Ovary (tissue), 10 donors: ENCODE measurements at places on chromosomes 5 and 9. TPM values are rescaled to one million over a fixed set of nuclear protein-coding genes. Genes with fewer than 3 reads are reported as not detected.

DNA sequence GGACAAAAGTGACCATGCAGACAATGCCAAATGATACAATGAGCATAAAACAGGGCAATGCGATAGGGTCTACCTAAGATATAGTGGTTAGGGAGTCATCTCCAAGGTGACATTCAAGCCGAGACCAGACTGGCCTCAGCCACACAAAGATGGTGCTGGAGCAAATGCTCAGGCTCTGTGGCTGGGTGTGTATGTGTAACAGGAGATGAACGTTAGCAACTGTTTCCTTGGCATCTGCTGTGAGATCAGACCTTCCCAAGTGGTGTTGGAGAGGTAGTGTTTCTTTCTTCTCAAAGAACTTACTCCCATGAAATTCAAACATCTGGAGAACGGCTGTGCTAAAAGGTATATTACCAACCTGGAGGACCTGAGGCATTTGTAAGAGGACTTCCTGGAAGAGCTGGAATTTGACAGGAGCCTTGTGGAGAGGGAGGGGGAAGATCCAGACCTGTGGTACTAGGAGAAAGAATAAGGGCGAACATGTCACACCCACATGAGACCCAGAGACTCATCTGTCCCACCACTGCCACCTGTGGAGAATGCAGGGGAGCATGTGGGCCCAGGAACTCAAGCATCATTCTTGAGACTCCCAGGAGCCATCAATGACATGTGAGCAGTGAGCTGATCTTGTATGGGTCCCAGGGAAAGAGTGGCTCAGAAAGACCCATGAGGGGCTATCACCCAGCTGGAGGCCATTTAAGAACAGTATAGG lies 21.4 kb upstream of the ANXA6 start:
- no peak overlapping the region for H3K27ac ChIP-seq
- DNase-seq, result no peak
- no peaks in the 10 kb centered on the region for H3K36me3 ChIP-seq

- H3K36me3 ChIP-seq, result no peaks in the 10 kb centered on the region
- H3K27ac ChIP-seq, result no peak overlapping the region
- DNase-seq, result no peak
- peaks cover 3% of the 10 kb centered on the region for H3K4me1 ChIP-seq
These were observed 42.9 kb upstream of the FAM120AOS start for GRCh38 chr9:93496285-93496684.

- no peak overlapping the region for H3K4me3 ChIP-seq
- DNase-seq, result no peak
These were observed 19.7 kb downstream of the FNBP1 start for GRCh38 chr9:130023144-130023787.

GRCh38 chr9:93951655-93952118 lies 3.5 kb downstream of the BARX1 start:
- no peaks in the 10 kb centered on the region for H3K36me3 ChIP-seq
- H3K4me1 ChIP-seq, result peaks cover 8% of the 10 kb centered on the region
- DNase-seq, result no peak
- peaks cover 11% of the 10 kb centered on the region for H3K27me3 ChIP-seq

- H3K4me1 ChIP-seq, result peaks cover 13% of the 10 kb centered on the region
- no peak overlapping the region for H3K4me3 ChIP-seq
- H3K36me3 ChIP-seq, result no peaks in the 10 kb centered on the region
- no peak overlapping the region for H3K27ac ChIP-seq
These were observed 27.5 kb downstream of the DYNC2I2 start for GRCh38 chr9:128629136-128629535.

GRCh38 chr9:93114169-93114983 lies 18.4 kb downstream of the CARD19 start:
- DNase-seq, result peak; percentile 21
- no peak overlapping the region for H3K4me3 ChIP-seq
- no peaks in the 10 kb centered on the region for H3K27me3 ChIP-seq
- H3K4me1 ChIP-seq, result peaks cover 8% of the 10 kb centered on the region

DNA sequence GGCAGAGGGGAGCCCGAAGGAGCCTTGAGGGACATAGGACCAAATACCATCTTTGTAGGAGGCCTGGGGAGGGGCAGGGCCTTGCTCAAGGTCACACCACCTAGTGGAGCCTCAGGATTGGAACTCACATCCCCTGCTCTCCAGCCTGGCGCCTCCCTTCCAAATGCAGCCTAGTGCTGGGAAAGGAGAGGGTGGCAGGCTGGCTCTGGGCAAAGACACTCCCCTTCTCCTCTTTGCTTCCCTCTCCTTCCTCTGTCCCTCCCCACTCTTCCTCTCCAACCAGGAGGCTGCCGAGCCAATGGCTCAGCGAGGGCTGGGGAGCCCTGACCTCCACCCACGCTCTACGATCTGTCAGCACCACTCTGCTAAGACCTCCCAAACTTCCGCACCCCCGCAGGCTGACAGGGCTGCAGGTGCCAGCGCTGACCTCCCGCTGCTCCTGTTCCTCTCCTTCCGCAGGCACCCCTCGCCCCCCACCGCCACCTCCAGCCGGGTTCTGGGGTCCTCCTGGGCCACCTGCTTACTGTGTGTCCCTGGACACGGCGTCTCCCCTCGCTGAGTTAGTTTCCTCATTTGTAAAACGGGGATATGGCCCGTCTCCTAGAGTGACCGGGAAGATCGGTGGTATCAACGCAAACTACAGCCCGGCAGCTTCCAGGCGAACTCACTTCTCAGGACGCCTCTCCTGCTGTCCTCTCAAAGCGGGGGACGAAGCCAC lies 52.9 kb downstream of the C9orf50 start:
- no peaks in the 10 kb centered on the region for H3K36me3 ChIP-seq
- H3K4me3 ChIP-seq, result peak overlapping the region; percentile 47
- H3K27ac ChIP-seq, result peak overlapping the region; percentile 67
- peak; percentile 62 for DNase-seq
- peaks cover 18% of the 10 kb centered on the region for H3K4me1 ChIP-seq

GRCh38 chr9:89701221-89701798 lies 96.5 kb downstream of the GADD45G start:
- H3K36me3 ChIP-seq, result no peaks in the 10 kb centered on the region
- no peaks in the 10 kb centered on the region for H3K27me3 ChIP-seq
- H3K4me1 ChIP-seq, result no peaks in the 10 kb centered on the region

- H3K4me1 ChIP-seq, result peaks cover 5% of the 10 kb centered on the region
- H3K27me3 ChIP-seq, result no peaks in the 10 kb centered on the region
- H3K36me3 ChIP-seq, result no peaks in the 10 kb centered on the region
These were observed 27.1 kb upstream of the LPAR1 start for GRCh38 chr9:111065414-111065813.

GRCh38 chr5:177124486-177124991 lies 9.0 kb upstream of the NSD1 start:
- no peak for DNase-seq
- H3K4me1 ChIP-seq, result no peaks in the 10 kb centered on the region
- no peaks in the 10 kb centered on the region for H3K36me3 ChIP-seq
- no peak overlapping the region for H3K4me3 ChIP-seq
- H3K27ac ChIP-seq, result no peak overlapping the region
- H3K27me3 ChIP-seq, result no peaks in the 10 kb centered on the region

DNA sequence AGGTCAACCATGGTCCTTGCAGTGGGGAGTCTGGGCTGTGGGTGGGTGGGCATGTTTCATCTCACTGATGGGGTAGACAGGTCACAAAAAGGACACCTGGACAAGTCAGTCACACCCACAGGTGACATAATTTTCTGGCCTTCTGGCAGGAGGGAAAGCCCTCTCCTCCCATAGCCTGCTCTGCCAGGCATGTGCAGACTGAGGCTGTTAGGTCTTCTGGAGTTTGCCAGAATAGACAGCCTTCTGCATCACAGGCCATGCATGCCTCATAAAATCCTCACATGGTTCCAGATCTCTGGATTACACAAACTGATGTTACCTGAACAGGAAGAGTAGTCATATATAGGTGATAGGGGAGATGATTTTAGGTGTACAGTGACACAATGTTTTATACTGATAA lies 49.1 kb downstream of the ARHGAP26 start:
- no peaks in the 10 kb centered on the region for H3K27me3 ChIP-seq
- H3K4me3 ChIP-seq, result no peak overlapping the region
- H3K4me1 ChIP-seq, result peaks cover 2% of the 10 kb centered on the region
- H3K27ac ChIP-seq, result no peak overlapping the region

DNA sequence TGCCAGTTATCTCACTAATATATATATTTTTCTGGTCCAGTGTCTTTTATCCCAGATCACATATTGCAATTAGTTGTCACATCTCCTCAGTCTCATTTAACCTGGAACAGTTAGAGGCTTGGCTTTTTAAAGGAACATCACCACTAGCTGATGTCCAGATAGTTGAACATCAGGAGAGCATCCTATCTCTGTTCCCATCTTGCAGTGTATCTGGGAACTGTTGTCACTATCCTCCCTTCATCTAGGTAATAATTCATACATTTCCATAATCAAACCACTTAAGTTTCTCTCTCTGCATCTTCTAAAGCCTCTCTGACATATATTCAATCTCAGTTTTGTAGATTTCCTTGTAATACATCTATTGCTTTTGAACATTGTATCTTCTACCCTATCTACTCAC lies 175.7 kb downstream of the ARHGAP26 start:
- DNase-seq, result no peak
- no peaks in the 10 kb centered on the region for H3K36me3 ChIP-seq
- H3K27me3 ChIP-seq, result no peaks in the 10 kb centered on the region
- peaks cover 3% of the 10 kb centered on the region for H3K4me1 ChIP-seq
- no peak overlapping the region for H3K4me3 ChIP-seq

DNA sequence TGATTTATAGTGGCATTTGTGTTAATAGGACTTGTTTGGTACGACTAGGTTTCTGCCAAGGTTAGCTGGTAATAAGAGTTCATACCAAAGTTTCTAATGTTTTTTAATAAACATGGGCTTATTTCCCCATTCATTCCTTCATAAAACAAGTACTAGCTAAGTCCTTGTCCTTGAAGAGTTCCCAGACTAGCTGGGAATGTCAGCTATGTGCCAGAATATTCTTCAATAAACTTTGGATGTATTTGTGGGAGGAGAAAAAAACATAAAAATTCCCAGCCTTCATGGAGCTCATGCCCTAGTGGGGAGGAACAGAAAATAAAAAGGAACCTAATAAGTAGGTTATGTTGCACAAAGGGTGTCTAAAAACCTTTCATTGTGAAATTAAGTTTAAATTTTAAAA lies 176.9 kb downstream of the DENND1A start:
- peaks cover 7% of the 10 kb centered on the region for H3K4me1 ChIP-seq
- H3K27me3 ChIP-seq, result no peaks in the 10 kb centered on the region
- DNase-seq, result no peak
- H3K4me3 ChIP-seq, result no peak overlapping the region

GRCh38 chr5:158032246-158032645 lies 173.3 kb upstream of the CLINT1 start:
- H3K4me3 ChIP-seq, result no peak overlapping the region
- DNase-seq, result no peak
- no peaks in the 10 kb centered on the region for H3K27me3 ChIP-seq
- H3K27ac ChIP-seq, result no peak overlapping the region
- H3K36me3 ChIP-seq, result no peaks in the 10 kb centered on the region
- peaks cover 7% of the 10 kb centered on the region for H3K4me1 ChIP-seq

DNA sequence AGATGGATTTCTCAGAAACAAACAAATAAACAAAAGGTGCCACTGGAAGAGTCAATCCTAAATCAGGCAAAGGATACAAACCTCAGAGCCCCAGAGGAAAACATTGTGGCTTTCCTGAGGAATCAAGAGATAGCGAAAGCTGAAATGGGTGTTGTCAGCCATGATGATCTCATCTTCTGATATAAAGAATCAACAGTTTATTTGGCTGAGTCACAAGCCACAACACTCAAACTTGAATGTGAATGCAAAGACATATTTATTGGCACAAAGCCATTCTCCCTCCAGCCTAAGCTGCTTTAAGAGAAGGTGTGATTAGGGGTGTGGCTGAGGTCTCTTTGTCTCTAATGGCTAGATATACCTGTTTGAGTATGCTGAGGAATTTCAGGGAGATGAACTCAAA lies 73.3 kb upstream of the NREP start:
- no peaks in the 10 kb centered on the region for H3K36me3 ChIP-seq
- no peak overlapping the region for H3K27ac ChIP-seq
- DNase-seq, result no peak
- H3K4me1 ChIP-seq, result no peaks in the 10 kb centered on the region
- no peak overlapping the region for H3K4me3 ChIP-seq

DNA sequence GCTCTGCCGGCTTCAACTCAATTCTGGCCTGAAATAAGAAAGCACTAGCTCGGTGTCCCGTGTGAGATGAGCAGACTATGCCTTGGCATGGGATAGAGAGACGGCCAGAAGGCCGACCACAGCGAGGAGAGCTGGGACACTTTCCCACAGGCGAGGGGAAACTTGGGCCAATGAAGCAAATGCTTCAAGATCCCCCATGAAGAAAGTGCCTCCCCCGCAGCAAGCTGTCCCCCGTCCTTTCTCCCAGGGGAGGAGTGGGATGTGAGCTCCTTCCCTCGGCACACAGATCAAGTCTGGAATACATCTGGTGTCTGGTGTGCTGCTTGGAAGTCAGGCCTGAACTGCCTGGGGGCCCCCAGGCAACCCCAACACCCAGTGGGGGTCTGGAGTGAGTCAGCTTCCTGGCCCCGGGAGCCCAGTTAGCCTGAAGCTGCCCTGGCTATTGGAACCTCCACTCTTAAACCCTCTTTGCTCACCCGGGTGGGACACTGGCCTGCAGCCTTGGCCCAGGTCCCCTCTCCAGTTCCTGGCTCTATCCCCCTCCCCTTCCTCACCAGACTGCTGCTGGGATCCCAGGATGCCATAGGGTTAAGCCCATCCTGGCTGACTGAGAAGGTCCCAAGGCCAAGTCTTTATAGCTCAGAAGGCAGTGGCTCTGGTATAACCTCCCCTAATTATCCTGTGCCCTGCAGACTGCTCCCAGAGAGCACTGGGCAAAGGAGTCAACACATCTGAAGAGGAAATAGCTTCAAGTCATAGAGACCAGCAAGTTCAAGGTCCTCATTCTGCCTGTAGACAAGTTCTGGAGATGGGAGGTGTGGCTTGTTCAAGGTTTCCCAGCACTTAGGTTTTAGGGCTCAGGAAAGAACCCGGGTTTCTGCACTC lies 205.3 kb downstream of the TTLL11 start:
- no peaks in the 10 kb centered on the region for H3K27me3 ChIP-seq
- H3K27ac ChIP-seq, result no peak overlapping the region
- H3K4me1 ChIP-seq, result peaks cover 16% of the 10 kb centered on the region
- no peaks in the 10 kb centered on the region for H3K36me3 ChIP-seq
- no peak overlapping the region for H3K4me3 ChIP-seq

DNA sequence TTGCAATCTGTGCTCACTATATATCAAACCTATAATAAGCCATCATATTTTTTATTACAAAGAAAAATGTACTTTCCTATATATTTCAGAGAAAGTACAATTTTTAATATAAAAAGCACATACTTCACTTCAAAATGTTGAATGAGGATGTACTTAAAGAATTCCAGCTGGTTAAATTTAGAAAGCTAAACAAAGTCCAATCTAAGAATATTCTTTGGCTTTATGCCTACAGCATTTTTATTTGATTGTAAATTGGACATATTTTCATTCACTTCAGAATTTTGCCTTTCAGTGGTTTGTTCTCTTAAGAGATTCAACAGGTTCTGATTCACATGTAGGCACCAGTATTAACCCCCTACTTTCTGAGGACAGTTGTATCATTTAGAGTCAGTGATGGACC lies 533.8 kb downstream of the CAAP1 start:
- no peak overlapping the region for H3K27ac ChIP-seq
- no peaks in the 10 kb centered on the region for H3K27me3 ChIP-seq
- H3K4me3 ChIP-seq, result no peak overlapping the region
- no peaks in the 10 kb centered on the region for H3K36me3 ChIP-seq
- no peaks in the 10 kb centered on the region for H3K4me1 ChIP-seq

The ORM2 gene
- not detected for total RNA-seq

The BTNL3 gene
- 0.12 TPM for total RNA-seq
